ENCODE measurements at places on chromosomes 6 and 20. TPM values are rescaled to one million over a fixed set of nuclear protein-coding genes. Genes with fewer than 3 reads are reported as not detected.

DNA sequence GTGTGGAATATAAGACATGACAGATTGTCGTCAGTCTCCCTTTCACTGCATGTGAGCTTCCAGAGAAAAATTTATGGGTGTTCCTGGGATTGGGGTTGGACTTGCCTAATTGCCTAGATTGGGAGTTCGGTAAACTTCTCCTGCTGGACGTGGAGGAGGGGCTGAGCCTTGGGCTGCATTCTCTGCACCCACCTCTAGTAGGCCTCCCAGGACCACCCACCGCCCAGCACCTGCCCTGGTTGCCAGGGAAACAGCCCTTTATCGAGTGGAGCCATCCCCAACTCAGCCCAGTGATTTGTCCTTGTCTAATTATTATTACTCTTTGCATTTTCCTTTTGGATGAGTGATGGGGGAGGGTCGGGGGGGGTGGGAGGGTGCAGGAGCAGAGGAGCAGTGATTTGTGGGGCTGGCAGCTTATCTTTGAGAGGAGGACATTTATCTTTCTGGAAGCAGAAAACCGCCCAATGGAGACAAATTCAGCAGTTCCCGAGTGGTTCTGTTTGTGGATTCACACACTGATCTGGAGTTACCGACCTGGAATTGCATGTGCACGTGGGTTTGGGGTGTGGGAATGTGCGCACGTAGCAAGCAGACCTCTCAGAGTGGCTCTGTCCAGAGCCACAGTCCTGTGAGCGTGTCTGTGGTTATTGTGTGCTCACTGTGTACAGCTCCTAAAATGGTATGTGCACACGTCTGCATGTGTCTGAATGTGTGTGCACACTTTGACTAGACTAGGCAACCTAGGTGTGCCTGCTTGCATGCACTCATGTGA, 104.5 kb downstream of the DHX35 start:
- DNase-seq: no peak

GRCh38 chr20:61535956-61536355, 283.9 kb downstream of the CDH4 start:
- no peak for DNase-seq

- DNase-seq: no peak
Measured at GRCh38 chr20:63483834-63484233, 11.4 kb upstream of the KCNQ2 start.

GRCh38 chr6:46773201-46773855, 19.9 kb upstream of the MEP1A start:
- no peak for DNase-seq

Gene PPP1R16B
- polyA plus RNA-seq: 0.92 TPM

Gene CST2
- polyA plus RNA-seq: not detected

Gene GSTA2
- polyA plus RNA-seq: not detected

Gene POPDC3
- not detected for polyA plus RNA-seq
